ENCODE measurements at places on chromosomes 2 and 18.

- DNase-seq, result no peak
These were observed 39.1 kb downstream of the CUL3 start for GRCh38 chr2:224545884-224546644.

GRCh38 chr18:10414293-10414842 is 40.1 kb upstream of the APCDD1 start:
- DNase-seq, result no peak

GRCh38 chr2:143241403-143242088 is 112.3 kb downstream of the ARHGAP15 start:
- DNase-seq, result no peak

DNA sequence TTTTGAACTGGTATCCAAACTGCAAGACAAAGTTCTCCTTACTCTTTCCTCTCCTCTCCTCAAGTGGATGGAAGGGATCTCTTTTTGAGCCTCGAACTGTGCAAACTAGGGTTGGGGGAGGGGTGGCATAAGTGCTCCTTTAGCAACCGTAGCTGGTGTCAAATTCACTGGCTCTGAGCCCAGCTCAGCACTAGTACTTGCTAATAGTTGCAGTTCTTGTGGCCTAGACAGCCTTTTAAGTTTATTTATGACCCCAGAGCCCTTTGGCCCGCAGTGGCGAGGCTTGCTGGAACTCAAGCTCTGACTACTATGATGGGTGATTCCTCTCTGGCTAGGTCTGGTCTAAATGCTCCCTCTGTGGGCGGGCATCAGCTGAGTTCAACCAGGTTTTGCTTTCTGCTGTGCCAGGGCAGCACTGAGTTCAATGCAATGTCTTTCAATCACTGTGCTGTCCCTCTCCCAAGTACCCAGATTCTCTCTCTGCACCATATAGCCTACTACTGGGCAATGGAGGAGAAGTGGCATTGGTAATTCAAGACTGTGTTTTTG is 528.4 kb upstream of the SYT4 start:
- DNase-seq, result peak; percentile 31
